ENCODE measurements at places on chromosomes 12 and 14. TPM values are rescaled to one million over a fixed set of nuclear protein-coding genes. Genes with fewer than 3 reads are reported as not detected.

DNA sequence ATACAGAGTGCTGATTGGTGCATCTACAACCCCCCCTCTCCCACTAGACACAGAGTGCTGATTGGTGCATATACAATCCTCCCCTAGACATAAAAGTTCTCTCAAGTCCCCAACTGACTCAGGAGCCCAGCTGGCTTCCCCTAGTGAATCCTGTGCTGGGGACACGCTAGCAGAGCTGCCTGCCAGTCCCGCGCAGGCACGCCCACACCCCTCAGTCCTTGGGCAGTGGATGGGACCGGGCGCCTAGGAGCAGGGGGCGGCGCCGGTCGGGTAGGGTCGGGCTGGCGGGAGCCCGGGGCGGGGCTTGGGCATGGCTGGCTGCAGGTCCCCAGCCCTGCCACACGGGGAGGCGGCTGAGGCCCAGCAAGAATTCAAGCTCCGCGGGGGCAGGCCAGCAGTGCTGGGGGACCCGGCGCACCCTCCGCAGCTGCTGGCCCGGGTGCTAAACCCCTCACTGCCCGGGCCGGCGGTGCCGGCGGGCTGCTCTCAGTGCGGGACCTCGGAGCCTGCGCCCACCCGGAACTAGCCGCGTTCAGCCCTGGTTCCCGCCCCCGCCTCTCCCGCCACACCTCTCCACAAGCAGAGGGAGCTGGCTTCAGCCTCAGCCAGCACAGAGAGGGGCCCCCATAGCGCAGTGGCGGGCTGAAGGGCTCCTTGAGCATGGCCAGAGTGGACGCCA, 64.3 kb upstream of the DDHD1 start:
- no peaks in the 10 kb centered on the region for H3K27me3 ChIP-seq
- DNase-seq = peak; percentile 28
- peak overlapping the region; percentile 15 for H3K27ac ChIP-seq
- peak overlapping the region; percentile 51 for H3K4me3 ChIP-seq
- peaks cover 3% of the 10 kb centered on the region for H3K4me1 ChIP-seq
- H3K36me3 ChIP-seq = no peaks in the 10 kb centered on the region

- no peaks in the 10 kb centered on the region for H3K27me3 ChIP-seq
- no peak for DNase-seq
- H3K4me3 ChIP-seq = no peak overlapping the region
- no peaks in the 10 kb centered on the region for H3K4me1 ChIP-seq
These were observed 11.4 kb upstream of the SRP54 start for GRCh38 chr14:34971381-34971780.

- peaks cover 4% of the 10 kb centered on the region for H3K4me1 ChIP-seq
- H3K4me3 ChIP-seq = no peak overlapping the region
- DNase-seq = no peak
These were observed 68.1 kb downstream of the CIT start for GRCh38 chr12:119809023-119809422.

BEGAIN gene
- 0.24 TPM for total RNA-seq

DNA sequence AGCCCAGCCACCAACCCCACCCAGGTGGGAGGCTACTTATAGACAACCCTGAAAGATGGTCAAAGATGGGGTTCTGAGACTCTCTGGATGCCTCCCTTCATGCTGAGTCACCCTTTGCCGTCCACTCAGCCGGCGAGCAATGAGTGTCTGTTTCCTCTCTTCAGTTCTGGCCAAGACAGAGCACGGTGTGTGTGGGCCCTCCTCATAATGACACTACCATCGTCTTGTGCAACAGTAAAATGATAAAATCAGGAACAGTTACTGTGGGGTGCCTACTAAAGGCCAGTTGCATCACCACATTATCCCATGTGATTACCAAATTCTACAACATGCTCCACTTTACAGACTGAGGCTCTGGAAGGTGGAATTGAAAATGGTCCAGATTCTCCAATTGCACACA, 7.0 kb upstream of the BDKRB1 start:
- H3K36me3 ChIP-seq = no peaks in the 10 kb centered on the region
- H3K4me1 ChIP-seq = no peaks in the 10 kb centered on the region
- no peak for DNase-seq
- no peak overlapping the region for H3K4me3 ChIP-seq

GRCh38 chr14:105666420-105666819, 140.0 kb downstream of the TMEM121 start:
- H3K4me3 ChIP-seq = no peak overlapping the region
- no peak overlapping the region for H3K27ac ChIP-seq
- H3K36me3 ChIP-seq = no peaks in the 10 kb centered on the region
- no peak for DNase-seq

AMN1 gene
- 5.4 TPM for total RNA-seq

PIP4P1 gene
- 39.0 TPM for total RNA-seq

SOS2 gene
- total RNA-seq = 12.7 TPM

DNA sequence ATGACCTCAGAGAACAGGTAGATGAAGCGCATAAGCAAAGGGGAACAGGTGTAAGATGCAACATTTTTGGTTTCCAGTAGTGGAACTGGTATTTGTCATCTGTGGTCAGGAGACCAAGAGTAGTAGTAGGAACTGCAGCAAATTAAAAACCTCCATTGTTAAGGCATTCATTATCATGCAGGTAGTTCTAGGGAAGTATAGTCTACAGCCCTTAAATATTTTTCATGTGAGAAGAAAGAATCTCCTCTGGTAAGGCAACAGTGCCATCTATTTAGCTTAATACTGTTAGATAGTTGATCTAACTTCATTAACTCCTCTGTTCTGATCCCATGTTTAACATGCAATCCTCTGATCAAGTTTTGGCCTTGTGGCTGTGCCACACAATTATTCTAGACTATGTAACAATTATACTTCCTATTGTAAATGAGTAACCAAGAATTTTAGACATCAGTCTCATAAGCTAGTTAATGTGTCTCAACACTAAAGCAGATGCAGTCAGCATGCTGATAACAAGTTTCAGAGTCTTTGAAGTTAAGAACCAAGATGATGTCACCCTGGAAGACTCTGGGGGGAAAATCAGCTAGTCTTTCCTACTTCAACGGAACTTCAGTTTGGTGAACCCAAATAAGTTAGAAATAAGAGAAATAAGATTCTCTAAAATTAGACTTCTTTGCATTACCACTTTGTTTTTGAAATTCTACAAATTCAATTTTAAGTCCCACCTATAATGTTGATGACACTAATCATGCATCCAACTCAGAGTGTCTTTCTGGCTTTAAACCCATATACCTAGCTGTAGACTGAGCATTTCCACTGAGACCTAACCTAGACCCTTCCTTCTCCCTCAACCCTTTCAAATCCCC, 70.9 kb downstream of the STXBP6 start:
- H3K4me1 ChIP-seq = peaks cover 5% of the 10 kb centered on the region
- no peaks in the 10 kb centered on the region for H3K27me3 ChIP-seq
- H3K36me3 ChIP-seq = no peaks in the 10 kb centered on the region
- peak; percentile 46 for DNase-seq

DNA sequence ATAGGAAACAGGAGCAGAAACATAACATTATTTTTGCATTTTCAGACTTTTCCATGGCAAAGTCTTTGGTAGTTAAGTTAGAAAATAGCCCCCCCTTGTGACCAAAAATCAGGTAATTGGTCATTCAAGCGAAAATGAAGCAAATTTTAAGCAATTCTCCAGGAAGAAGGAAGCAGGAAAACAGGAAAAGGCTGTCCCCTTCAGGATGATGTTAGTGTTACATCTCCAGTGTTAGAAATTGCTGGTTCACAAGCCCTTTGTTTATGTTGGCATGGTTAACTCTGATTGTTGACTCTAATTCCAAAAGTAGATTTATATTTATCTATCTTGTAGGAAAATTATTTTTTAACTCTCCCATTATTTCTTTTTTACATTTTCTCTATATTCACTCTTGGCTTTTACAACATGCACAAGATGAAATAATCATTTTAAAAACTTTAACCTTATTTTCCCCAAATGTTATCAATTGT, 18.8 kb upstream of the GAS2L3 start:
- H3K27ac ChIP-seq = no peak overlapping the region
- no peak overlapping the region for H3K4me3 ChIP-seq
- H3K36me3 ChIP-seq = no peaks in the 10 kb centered on the region
- H3K27me3 ChIP-seq = no peaks in the 10 kb centered on the region
- H3K4me1 ChIP-seq = no peaks in the 10 kb centered on the region
- no peak for DNase-seq

DNA sequence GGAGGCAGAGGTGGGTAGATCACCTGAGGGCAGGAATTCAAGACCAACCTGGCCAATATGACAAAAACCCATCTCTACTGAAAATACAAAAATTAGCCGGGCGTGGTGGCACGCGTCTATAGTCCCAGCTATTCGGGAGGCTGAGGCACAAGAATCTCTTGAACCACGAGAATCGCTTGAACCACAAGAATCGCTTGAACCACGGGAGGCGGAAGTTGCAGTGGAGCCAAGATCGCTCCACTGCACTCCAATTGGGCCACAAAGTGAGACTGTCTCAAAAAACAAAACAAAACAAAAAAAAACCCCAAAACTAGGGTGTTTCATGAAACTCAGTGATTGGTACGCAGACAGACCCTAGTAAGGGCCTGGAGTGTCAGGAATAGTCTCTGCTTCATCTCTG, 6.4 kb upstream of the ARF6 start:
- peaks cover 5% of the 10 kb centered on the region for H3K4me1 ChIP-seq
- H3K27ac ChIP-seq = no peak overlapping the region
- no peaks in the 10 kb centered on the region for H3K27me3 ChIP-seq
- no peak for DNase-seq

- peak overlapping the region; percentile 97 for H3K27ac ChIP-seq
- DNase-seq = no peak
- H3K36me3 ChIP-seq = no peaks in the 10 kb centered on the region
- H3K27me3 ChIP-seq = no peaks in the 10 kb centered on the region
- peak overlapping the region; percentile 90 for H3K4me3 ChIP-seq
These were observed 882 bp downstream of the HECTD1 start for GRCh38 chr14:31206536-31207286.

DICER1 gene
- 47.9 TPM for total RNA-seq

GRCh38 chr14:32939254-32940065, 781 bp downstream of the NPAS3 start:
- no peak overlapping the region for H3K27ac ChIP-seq
- no peaks in the 10 kb centered on the region for H3K27me3 ChIP-seq
- H3K36me3 ChIP-seq = no peaks in the 10 kb centered on the region
- no peak overlapping the region for H3K4me3 ChIP-seq
- no peak for DNase-seq

IL26 gene
- not detected for total RNA-seq

GRCh38 chr14:100791348-100791735, 34.6 kb upstream of the MEG3 start:
- H3K27ac ChIP-seq = no peak overlapping the region
- H3K27me3 ChIP-seq = no peaks in the 10 kb centered on the region
- no peak for DNase-seq
- no peaks in the 10 kb centered on the region for H3K36me3 ChIP-seq

GRCh38 chr12:92133171-92133570, 12.5 kb downstream of the BTG1 start:
- peaks cover 20% of the 10 kb centered on the region for H3K4me1 ChIP-seq
- no peaks in the 10 kb centered on the region for H3K36me3 ChIP-seq
- peak overlapping the region; percentile 85 for H3K27ac ChIP-seq
- peak overlapping the region; percentile 89 for H3K4me3 ChIP-seq
- H3K27me3 ChIP-seq = no peaks in the 10 kb centered on the region

GRCh38 chr14:34843011-34843554, 32.1 kb downstream of the BAZ1A start:
- H3K36me3 ChIP-seq = no peaks in the 10 kb centered on the region
- H3K27me3 ChIP-seq = no peaks in the 10 kb centered on the region
- peaks cover 7% of the 10 kb centered on the region for H3K4me1 ChIP-seq
- peak; percentile 27 for DNase-seq
- no peak overlapping the region for H3K4me3 ChIP-seq

ACSM4 gene
- total RNA-seq = not detected

PLXNC1 gene
- 35.2 TPM for total RNA-seq

PAPLN gene
- total RNA-seq = 15.6 TPM

DNA sequence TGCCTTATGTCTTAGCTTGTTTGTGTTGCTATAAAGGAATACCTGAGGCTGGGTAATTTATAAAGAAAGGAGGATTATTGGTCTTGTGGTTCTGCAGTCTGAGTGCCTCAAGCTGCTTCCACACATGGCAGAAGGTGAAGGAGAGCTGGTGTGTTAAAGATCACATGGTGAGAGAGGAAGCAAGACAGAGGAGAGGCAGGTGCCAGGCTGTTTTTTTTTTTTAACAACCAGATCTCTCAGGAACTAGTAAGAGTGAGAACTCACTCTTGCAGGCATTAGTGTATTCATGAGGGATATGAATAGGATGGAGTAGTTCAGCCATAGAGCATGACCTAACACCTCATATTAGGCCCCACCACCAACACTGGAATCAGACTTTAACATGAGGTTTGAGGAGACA, 123.4 kb downstream of the CMAS start:
- no peaks in the 10 kb centered on the region for H3K27me3 ChIP-seq
- H3K4me1 ChIP-seq = no peaks in the 10 kb centered on the region
- H3K36me3 ChIP-seq = no peaks in the 10 kb centered on the region
- H3K27ac ChIP-seq = no peak overlapping the region
- DNase-seq = no peak
- no peak overlapping the region for H3K4me3 ChIP-seq

GRCh38 chr14:61973981-61974380, 211.8 kb downstream of the SNAPC1 start:
- no peak for DNase-seq
- H3K4me3 ChIP-seq = no peak overlapping the region
- H3K36me3 ChIP-seq = no peaks in the 10 kb centered on the region
- H3K4me1 ChIP-seq = no peaks in the 10 kb centered on the region
- H3K27me3 ChIP-seq = no peaks in the 10 kb centered on the region

MANSC1 gene
- total RNA-seq = 0.23 TPM

DNA sequence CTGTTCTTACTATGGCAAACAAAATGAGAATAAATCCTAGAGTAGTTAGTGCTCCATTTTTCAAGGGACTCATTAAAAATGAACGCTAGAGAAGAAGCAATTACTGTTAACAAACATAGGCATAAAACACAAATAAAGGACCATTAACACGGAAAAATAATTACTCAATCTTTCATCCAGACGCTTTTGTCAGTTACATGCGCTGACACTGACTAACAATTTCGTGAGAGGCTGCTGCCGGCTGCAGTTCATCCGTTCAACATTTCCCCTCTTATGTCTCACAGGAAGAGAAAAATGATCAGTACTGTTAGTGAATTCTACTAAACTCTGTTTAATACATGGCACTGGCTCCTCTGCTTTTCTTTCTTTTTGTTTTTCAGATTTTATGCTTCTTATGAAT, 472.7 kb upstream of the FLRT2 start:
- H3K4me1 ChIP-seq = no peaks in the 10 kb centered on the region
- no peak overlapping the region for H3K27ac ChIP-seq
- DNase-seq = no peak
- no peaks in the 10 kb centered on the region for H3K36me3 ChIP-seq
